ENCODE measurements at places on chromosomes 7 and 10.

- no peaks in the 10 kb centered on the region for H3K27me3 ChIP-seq
Measured at GRCh38 chr7:23129036-23129435, 23.5 kb downstream of the KLHL7 start.

DNA sequence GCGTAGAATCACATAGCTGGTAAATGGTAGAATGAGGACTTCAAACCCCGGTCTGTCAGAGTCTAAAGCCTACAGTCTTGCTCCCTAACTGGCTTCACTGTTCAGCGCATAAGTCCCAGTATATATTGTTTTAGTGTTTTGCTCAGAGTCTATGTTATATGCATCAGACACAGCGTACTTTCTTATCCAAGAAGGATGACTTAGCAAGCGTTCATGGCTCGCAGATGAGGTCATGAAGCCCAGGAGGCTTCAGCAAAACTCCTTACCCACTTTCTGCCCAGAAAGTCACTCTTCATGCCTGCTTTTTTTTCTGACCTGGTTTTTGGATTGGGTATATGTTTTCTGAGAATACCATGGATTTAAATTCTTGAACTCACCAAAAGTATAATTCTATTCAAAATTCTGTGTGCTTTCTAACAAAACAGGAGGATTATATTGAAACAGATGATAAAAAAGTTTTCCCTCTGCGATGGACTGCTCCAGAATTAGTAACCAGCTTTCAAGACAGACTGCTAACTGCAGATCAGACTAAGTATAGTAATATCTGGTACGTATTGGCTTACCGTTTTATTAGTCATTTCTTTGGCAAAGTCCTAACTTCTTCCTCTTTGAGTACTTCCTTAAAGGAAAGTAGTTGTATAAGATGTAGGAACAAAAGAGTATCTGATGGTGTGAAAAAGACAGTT is 24.6 kb upstream of the BHLHA15 start:
- H3K27me3 ChIP-seq: no peaks in the 10 kb centered on the region
- DNase-seq: no peak

DNA sequence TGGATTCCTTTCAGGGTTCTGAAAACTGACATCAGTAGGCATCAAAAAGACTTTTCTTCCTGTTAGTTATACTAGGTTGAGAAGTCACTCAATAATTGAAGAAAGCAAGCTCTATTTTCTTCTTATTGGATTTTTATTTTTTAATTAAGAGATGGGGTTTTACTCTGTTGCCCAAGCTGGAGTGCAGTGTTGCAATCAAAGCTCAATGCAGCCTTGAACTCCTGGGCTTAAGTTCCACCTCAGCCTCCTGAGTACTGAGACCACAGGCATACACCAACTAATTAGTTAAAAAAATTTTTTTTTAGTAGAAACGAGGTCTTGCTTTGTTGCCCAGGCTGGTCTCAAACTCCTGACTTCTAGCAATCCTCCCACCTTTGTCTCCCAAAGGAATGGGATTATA is 28.0 kb downstream of the PIP4K2A start:
- no peak overlapping the region for H3K27ac ChIP-seq
- H3K4me3 ChIP-seq: no peak overlapping the region
- H3K4me1 ChIP-seq: peaks cover 28% of the 10 kb centered on the region
- H3K36me3 ChIP-seq: no peaks in the 10 kb centered on the region
- DNase-seq: no peak

GRCh38 chr10:3471472-3471871 is 298.9 kb upstream of the PITRM1 start:
- H3K27me3 ChIP-seq: no peaks in the 10 kb centered on the region
- DNase-seq: no peak
- peaks cover 18% of the 10 kb centered on the region for H3K4me1 ChIP-seq
- no peak overlapping the region for H3K27ac ChIP-seq

DNA sequence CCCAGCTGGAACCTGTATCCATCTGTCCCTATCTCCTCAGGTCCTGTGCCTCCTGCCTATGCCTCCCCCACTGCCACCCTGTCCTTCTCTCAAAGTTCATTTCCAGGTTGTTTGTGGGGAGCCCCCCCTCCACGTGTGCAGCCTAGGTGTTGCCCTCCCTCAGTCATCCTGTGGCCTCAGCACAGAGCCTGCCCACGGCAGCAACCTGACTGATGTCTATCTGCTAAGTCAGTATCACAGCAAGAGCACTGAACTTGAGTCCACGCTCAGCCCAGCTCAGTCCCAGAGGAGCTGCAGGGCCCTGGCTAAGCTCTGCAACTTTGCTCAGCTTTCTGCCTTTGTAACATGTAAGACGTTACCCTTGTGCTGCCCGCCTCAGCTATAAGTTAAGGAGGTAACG is 28.7 kb downstream of the FAM53B start:
- no peak overlapping the region for H3K4me3 ChIP-seq
- DNase-seq: no peak
- H3K4me1 ChIP-seq: 0 out of 2 replicates have a peak, but pooled peaks cover 9% of the 10 kb centered on the region
- H3K27me3 ChIP-seq: no peaks in the 10 kb centered on the region
- no peak overlapping the region for H3K27ac ChIP-seq
- no peaks in the 10 kb centered on the region for H3K36me3 ChIP-seq

- H3K27ac ChIP-seq: no peak overlapping the region
- DNase-seq: no peak
- no peak overlapping the region for H3K4me3 ChIP-seq
- H3K27me3 ChIP-seq: no peaks in the 10 kb centered on the region
- H3K4me1 ChIP-seq: no peaks in the 10 kb centered on the region
- no peaks in the 10 kb centered on the region for H3K36me3 ChIP-seq
Measured at GRCh38 chr10:29908962-29909361, 150.4 kb downstream of the JCAD start.

DNA sequence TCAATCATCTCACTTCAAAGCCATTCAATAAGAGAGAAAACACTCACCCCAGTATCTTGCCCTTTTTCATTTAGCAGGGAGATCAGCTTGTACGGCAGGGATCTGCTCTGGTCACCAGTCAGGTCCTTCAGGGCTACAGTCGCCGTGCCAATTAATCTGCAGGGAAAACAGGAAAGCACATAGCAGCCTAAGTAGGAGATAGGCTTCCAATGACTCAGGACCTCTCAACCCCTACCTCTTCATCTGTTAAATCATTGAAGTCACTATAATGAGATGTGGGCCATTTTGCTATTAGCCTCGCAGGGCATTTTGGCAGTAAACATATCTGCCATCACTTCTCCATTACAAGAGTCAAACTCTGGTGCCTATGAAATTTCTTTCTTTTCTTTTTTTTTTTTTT is 50.8 kb downstream of the MYOF start:
- no peak for DNase-seq
- H3K27me3 ChIP-seq: no peaks in the 10 kb centered on the region
- H3K27ac ChIP-seq: no peak overlapping the region
- H3K36me3 ChIP-seq: no peaks in the 10 kb centered on the region
- no peak overlapping the region for H3K4me3 ChIP-seq

DNA sequence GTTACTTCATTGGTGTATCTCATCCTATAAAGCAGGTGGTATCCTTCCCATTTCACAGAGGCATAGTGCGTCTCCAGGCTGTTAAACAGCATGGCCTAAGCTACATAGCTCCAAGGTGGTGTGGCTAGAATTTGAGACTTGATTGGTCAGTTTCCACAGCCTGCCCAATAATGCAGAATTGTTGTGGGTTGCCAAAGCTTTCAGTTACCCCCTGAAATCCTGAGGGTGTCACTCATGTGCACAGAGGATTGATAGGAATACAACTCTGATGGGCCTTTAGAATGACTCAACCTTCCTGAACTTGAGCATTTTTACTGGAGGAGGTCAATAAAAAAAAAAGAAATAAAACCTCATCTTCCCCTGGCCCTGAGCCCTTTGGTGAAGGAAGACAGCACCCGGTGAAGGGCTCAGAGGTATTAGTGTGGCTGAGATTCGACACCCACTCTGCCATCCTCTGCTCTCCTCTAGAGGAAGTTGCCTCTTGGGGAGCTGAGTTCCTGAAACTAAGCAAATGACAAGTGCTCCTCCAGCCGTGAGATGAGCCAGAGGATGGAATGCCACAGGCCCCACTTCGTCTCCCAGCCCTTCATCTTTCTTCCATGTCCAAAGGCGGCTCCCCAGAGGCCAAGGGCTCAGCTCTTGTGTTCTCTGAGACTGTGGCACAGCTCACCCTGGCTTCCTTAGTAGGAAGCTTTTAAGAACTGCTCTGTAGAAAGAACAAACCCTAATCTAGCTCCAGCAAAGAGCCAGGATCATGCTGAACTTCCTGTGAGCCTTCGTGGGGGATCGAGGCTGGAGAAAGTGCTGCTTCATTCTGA is 1.0 kb downstream of the ACSL5 start:
- peak overlapping the region; percentile 74 for H3K27ac ChIP-seq
- H3K4me1 ChIP-seq: peaks cover 16% of the 10 kb centered on the region
- no peaks in the 10 kb centered on the region for H3K36me3 ChIP-seq
- no peaks in the 10 kb centered on the region for H3K27me3 ChIP-seq

GRCh38 chr10:95941115-95941514 is 33.3 kb downstream of the CC2D2B start:
- H3K36me3 ChIP-seq: no peaks in the 10 kb centered on the region
- DNase-seq: no peak
- H3K27me3 ChIP-seq: no peaks in the 10 kb centered on the region
- no peak overlapping the region for H3K4me3 ChIP-seq
- H3K4me1 ChIP-seq: no peaks in the 10 kb centered on the region

- no peak overlapping the region for H3K4me3 ChIP-seq
- H3K36me3 ChIP-seq: no peaks in the 10 kb centered on the region
- H3K27ac ChIP-seq: no peak overlapping the region
- H3K4me1 ChIP-seq: no peaks in the 10 kb centered on the region
- DNase-seq: no peak
- H3K27me3 ChIP-seq: 0 out of 2 replicates have a peak, but pooled peaks cover under 1% of the 10 kb centered on the region
Measured at GRCh38 chr7:3991731-3992231, 690.3 kb upstream of the FOXK1 start.

DNA sequence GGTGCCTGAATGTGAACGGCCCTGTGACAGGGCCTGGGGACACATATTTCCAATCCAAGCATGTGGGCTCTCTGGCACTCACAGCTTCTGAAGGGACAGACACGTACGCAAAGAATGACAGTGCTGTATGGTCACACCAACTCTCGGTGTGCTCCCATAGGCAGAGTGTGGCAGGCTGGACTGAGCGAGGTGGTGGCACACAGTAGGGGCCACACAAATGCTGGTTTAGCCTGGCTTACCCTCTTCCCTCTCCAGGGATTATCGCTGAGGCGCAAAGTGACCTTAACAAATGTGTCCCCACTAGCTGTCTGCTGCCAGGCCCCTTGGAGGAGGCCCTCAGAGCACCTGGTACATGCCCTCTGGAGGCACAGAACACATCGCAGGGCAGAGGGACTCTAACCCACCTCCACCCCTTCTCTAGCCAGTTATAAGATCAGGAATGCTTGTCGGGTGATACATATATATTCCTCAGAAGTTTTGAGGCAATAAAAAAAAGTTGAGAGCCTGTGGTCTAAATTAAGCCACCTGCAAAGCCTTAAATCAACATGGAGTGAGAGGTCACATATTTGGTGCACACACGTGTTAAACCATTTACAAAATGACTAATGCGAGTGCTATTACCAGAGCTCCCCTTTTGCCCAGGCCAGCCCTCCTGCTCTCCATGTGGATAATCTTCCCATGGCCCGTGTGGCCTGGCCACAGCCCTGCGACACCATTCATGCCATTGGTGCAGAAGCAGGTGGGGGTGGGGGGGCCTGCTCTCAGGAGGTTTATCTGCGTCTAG is 262.8 kb upstream of the GRB10 start:
- no peak overlapping the region for H3K4me3 ChIP-seq
- no peak for DNase-seq
- H3K27ac ChIP-seq: no peak overlapping the region

DNA sequence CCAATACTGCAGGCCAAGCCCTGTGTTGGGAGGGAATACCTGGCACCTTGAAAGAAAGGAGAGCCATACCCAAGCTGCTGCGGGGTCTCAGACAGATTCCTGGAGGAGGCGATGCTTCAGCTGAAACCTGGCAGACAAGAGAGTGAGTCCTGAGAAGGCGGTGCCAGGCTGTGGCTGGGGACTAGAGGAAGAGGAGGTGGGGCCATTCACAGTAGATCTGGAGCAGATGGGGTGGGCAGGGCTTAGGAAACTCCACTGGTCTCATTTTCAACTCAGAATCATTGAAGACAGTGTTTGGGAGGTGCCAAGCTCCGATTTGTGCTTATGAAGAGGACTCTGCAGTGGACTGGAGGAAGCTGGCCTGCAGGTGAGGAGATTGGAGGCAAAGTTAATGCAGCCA is 236.3 kb upstream of the MKI67 start:
- H3K27ac ChIP-seq: no peak overlapping the region
- H3K27me3 ChIP-seq: no peaks in the 10 kb centered on the region
- no peaks in the 10 kb centered on the region for H3K36me3 ChIP-seq
- no peak for DNase-seq
- H3K4me3 ChIP-seq: no peak overlapping the region

- H3K4me1 ChIP-seq: peaks cover 25% of the 10 kb centered on the region
- DNase-seq: no peak
- H3K36me3 ChIP-seq: peaks cover 17% of the 10 kb centered on the region
- no peaks in the 10 kb centered on the region for H3K27me3 ChIP-seq
- no peak overlapping the region for H3K4me3 ChIP-seq
Measured at GRCh38 chr10:124003070-124003419, 90.4 kb downstream of the CHST15 start.

DNA sequence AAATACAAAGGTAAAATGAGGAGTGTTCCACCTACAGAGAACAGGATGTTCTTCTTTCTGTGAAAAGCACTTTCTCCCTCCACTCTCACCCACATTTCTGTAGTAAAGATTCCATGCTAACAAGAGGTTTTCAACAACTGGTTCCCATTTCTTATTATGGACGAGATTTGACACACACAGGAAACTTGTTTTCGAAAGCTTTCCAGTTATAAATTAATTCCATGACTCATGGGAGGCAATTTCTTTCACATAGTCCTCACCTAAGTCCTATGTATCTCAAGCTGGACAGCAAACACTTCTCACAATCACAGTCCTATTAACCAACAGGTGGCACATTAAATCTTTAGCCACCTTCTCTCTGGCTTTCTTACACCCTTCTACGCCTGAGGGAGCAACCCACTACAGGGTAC is 24.5 kb downstream of the RAPGEF5 start:
- H3K27me3 ChIP-seq: no peaks in the 10 kb centered on the region
- H3K4me1 ChIP-seq: no peaks in the 10 kb centered on the region
- H3K4me3 ChIP-seq: no peak overlapping the region
- H3K36me3 ChIP-seq: no peaks in the 10 kb centered on the region

- H3K27me3 ChIP-seq: no peaks in the 10 kb centered on the region
- no peak overlapping the region for H3K27ac ChIP-seq
- no peaks in the 10 kb centered on the region for H3K36me3 ChIP-seq
Measured at GRCh38 chr10:11424456-11425295, 186.8 kb downstream of the USP6NL start.

GRCh38 chr7:21916176-21916575 is 29.5 kb downstream of the CDCA7L start:
- H3K36me3 ChIP-seq: no peaks in the 10 kb centered on the region
- H3K4me1 ChIP-seq: no peaks in the 10 kb centered on the region
- H3K4me3 ChIP-seq: no peak overlapping the region

DNA sequence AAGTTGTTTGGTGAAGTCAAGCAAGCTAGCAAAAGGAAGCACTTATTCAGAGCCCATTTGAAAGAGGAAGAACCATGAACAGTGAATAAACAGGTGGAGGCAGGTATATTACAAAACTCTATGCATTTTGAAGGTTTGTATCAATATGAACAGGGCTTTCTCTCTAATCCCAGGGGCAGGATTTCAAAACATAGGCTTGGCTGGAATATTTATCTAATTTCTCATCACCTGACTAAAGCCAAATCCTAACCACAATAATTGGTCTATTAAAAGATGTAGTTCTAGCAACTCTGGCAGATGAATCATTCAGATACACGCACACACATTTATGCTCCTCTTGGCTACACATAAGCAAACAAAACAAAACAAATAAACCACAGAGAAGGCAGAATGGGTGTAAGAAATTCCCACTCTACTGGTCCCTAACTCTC is 554.4 kb downstream of the INHBA start:
- H3K4me1 ChIP-seq: no peaks in the 10 kb centered on the region
- H3K27me3 ChIP-seq: no peaks in the 10 kb centered on the region
- H3K36me3 ChIP-seq: no peaks in the 10 kb centered on the region
- no peak for DNase-seq
- H3K27ac ChIP-seq: no peak overlapping the region
- no peak overlapping the region for H3K4me3 ChIP-seq

Measured in MM.1S (cell line).